ACHN (cell line): ENCODE measurements at places on chromosomes 6 and 20.
A peak's percentile ranks its signal among the peaks of the same experiment; 100 is the strongest.

- no peak for DNase-seq
Observed at GRCh38 chr20:38092260-38092857, 58.8 kb downstream of the RPRD1B start.

- DNase-seq: no peak
Observed at GRCh38 chr6:91083211-91083610, 496.3 kb upstream of the MAP3K7 start.

DNA sequence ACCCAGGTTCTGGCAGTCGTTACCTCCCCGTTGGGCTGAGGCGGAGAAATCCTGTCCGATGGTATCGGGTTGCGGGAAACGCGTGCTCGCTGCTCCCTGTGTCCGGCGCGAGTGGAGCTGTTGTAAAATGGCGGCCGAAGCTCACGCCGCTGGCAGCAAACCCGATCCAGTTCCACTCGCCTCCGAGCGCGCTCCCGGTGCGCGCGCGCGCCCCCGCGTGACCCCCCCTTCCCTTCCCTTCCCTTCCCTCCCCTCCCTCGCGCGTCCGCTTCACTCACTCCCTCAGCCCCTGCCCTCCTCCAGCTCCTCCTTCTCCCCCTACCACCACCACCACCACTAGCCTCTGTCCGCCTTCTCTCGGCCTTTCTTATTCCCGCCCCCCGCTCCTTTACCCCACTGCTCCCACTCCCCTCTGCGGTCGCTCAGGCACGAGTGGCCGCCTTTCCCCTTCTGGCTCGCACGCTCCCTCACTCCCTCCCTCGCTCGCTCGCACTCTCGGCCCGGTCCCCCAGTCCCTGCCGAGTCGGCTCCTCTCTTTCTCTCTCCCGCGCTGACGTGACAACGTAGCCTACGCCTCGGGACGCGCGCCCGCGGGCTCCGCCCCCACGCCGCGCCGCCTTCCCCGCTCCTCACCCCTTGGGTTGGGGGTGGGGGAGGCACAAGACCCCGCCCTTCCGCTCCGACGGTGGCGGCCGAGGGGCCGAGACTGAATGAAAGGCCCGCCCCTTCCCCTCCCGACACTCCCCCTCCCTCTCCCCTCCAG, at the start of gene SYNCRIP:
SYNCRIP (minus strand) TSS at position 113 of the 763 bp plus-strand sequence. CDS start 1,447 bp downstream, outside the sequence.
- DNase-seq: peak; percentile 95

DNA sequence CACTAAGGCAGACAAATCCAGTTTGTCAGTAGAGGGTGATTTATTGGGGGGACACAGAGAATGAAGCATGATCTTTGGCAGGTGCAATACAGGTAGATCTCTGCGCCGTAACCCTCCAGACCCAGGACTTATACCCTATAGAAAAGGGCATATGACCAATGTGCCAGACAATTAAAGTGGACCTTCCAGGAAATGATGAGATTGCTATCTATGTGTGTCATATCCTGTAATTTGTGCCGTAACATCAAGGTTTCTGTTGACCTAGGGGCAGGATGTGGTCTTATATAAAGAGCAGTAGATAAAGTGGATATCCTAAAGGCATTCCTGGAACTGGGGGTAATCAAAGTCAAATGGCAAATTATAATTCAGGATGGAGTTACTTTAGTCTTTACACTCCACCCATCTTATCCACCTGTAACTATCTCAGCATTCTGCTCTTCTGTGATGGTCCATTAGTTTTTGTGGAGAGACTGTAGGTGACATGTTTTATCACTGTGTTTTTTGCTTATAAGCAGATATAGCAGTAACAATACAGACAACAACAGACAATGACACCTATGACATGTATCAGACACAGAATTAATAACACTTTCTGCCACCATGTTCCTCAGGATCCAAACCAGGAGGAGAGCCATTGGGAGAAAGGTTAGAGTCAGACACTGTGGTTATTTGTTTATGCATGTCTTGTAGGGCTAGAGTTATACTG, 43.1 kb upstream of the ZNF337 start:
- DNase-seq: no peak

DNA sequence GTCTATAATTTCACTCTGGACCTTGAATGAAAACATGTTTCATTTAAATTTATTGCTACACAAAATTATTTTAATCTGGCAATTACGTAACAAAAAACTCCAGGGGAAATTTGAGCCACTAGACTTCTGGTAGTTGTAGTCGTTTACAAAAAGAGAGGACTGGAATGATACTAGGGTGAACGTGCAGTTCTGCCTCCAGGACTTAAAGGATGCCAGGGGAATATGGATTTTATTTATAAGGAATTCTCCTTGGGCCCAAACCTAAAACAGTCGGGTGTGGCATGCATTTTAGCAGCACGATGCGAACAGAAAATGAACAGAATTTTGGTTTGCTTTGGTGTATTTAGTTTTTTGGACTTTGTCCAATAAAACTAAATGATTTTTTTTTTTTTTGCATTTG, 76.9 kb downstream of the PRL start:
- DNase-seq: no peak

GRCh38 chr6:105740946-105741645, 338.2 kb upstream of the PREP start:
- no peak for DNase-seq

- no peak for DNase-seq
Observed at GRCh38 chr6:95119927-95120326, 457.4 kb upstream of the MANEA start.

GRCh38 chr20:9179867-9180266, 111.0 kb downstream of the PLCB4 start:
- DNase-seq: no peak

- DNase-seq: no peak
Observed at GRCh38 chr6:116019428-116019827, 41.3 kb downstream of the FRK start.

DNA sequence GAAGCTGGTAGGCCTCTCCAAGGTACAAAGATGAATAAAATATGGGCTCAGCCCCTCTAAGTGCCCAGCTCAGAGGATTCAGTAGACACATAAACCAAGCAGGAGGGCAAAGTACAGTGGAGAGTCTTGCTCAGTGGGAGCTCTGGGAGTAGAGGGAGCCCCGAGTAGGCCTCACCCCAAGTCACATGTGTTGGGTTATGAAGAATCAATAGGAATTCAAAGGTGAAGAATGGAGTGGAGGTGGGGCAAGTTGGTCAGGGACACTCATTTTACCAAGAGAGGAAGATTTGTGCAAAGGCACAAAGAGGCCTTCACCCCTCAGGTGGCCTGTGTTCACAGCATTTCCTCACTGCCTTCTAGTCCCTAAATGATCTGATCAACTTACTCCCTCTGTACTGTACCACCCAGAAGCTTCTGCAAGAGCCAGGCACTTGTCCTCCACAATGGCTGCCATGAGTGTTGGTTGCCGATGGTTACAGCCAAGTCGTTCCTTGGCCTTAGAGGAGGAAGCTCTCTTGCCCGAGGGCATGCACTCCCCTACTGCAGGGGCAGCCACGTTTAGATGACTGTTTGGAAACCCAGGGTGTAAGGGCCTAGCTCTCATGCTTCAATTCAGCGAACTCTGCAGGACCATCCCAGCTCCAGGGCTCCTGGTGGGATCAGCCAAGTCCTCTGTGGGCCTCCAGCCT, 6.7 kb upstream of the CDKN1A start:
- DNase-seq: no peak

DNA sequence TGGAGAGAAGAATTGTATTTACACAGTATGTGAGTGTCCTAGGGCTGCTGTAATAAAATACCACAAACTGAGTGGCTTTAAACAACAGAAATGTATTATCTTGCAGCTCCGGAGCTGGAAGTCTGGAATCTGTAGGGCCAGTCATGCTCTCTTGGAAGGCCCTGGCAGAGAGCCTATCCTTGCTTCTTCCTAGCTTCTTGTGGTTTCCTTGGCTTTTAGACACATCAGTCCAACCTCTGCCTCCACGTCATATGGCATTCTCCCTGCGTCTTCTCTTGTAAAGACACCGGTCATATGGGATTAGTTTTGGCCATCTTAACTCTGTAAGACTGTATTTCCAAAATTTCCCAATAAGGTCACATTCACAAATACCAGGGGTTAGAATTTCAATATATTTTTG, 10.8 kb downstream of the FNDC1 start:
- DNase-seq: no peak

DNA sequence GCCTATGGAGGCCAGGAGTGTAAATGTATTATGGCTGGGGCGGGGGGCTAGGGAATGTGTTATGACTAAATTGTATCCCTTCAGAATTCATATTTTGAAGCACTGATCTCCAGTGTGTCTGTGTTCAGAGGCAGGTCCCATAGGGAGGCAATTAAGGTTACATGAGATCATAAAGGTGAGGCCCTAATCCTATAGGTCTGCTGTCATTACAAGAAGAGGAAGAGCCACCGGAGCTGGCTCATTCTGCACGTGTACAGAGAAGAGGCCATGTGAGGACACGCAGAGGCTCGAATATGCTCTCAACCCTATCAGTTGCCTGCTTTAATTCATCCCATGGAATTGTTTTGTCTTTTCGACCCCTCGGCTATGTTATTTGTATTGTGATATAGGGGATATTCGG, 76.9 kb downstream of the VTA1 start:
- no peak for DNase-seq

- no peak for DNase-seq
Observed at GRCh38 chr20:52601295-52601971, 370.7 kb upstream of the TSHZ2 start.

DNA sequence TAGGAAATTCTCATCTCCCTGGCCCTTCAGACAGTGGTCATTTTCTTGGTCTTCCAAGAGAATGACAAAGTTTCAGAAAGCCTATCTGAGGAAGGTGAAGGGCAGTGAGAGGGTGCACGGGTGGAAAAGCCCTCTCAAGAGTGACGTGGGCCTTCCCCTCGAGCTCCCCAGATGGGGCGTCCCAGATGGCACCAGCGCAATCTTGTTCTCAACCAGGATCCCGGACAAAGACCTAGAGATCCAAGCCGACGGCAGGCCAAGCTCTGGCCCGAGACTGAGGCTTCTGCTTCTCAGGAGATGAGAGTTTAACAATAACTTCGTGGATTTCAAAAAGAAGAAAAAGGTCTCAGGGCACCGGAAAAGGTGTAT, 797 bp upstream of the ZNF133 start:
- no peak for DNase-seq

DNA sequence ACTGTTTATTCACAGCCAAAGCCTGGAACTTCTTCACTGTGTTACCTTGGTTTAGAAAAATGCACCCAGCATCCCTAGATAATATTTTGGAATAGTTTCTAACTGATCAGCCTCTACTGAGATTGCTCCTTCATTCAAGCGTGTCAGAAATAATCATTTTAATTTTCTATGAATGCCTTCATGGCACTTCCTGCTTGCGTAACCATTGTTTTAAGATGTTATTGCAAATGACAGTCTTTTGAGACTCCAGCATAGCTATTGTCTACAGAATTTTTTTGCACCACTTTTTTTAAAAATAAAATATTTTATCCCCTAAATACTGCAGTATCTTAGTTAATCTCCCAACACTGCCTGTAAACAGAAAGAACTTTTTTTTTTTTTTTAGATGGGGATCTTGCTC, 213.1 kb downstream of the PHACTR1 start:
- DNase-seq: no peak

DNA sequence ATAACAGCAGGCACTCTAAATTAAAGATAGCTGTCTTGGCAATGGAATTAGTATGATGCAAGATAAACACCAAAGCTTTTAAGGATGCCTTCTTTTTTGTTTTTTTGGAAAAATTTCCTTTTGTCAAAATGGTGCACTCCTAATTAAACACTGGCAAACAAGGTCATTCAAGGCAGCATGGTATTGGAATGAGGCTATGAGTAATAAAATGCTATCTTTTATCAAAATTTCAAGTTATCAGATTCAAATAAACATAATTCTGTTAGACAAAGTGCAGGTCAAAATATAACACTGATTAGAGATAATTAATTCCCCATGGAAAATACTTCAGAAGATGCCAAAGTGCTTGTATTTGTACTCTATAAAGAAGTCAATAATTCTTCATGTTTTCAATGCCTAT, 514.1 kb downstream of the TENT5A start:
- no peak for DNase-seq

DNA sequence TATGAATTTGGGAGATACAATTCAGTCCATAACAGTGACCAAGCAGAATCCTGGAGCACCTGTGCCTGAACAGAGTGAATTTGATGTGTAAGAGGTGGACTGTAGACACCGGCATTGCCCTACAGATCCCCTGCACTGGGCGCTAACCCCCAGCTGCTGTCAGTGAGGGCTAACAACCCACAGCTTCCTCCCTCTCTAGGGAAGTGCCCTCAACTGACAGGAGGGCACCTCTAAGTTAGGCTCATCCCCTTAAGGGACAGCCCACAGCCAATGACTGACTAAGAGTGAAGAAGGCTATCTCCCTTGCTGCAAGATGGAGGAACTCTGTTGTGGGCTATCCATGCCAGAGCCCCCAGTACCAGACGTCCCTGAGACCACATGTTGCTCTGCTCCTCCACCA, 15.3 kb upstream of the BPIFB1 start:
- DNase-seq: no peak

DNA sequence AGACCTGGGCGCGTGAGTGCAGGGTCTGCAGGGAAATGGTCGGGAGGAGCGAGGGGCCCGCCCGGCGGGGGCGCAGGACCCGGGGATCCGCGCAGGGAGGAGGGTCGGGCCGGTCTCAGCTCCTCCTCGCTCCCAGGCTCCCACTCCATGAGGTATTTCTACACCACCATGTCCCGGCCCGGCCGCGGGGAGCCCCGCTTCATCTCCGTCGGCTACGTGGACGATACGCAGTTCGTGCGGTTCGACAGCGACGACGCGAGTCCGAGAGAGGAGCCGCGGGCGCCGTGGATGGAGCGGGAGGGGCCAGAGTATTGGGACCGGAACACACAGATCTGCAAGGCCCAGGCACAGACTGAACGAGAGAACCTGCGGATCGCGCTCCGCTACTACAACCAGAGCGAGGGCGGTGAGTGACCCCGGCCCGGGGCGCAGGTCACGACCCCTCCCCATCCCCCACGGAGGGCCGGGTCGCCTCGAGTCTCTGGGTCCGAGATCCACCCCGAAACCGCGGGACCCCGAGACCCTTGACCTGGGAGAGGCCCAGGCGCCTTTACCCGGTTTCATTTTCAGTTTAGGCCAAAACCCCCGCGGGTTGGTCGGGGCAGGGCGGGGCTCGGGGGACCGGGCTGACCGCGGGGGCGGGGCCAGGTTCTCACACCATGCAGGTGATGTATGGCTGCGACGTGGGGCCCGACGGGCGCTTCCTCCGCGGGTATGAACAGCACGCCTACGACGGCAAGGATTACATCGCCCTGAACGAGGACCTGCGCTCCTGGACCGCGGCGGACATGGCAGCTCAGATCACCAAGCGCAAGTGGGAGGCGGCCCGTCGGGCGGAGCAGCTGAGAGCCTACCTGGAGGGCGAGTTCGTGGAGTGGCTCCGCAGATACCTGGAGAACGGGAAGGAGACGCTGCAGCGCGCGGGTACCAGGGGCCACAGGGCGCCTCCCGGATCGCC, 54.2 kb upstream of the HLA-A start:
- DNase-seq: peak; percentile 22
